H54 (cell line): ENCODE measurements at places on chromosomes 1 and 21.

GRCh38 chr1:38962560-38962959 lies 20.9 kb upstream of the RHBDL2 start:
- no peak for DNase-seq

DNA sequence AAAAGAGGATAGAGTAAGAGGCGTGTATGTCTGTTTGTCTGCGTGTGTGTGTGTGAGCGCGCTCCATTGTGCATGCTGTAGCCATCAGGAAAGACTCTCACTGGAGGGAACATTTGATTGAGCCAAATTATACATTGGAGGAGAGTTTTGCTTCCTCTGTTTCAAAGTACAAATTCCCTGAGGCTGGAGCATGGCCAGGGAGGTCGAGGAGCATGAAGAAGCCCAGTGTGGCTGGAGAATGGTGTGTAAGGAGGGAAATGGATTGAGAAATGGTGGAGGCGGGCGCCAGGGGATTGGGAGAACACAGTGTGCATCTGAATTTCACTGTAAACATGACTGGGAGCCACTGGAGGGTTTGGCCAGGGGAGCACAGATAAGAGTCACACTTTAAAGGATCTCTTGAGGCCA lies 22.1 kb upstream of the EFNA1 start:
- DNase-seq: no peak

GRCh38 chr1:154574716-154575115 lies 7.1 kb downstream of the CHRNB2 start:
- no peak for DNase-seq

- DNase-seq: no peak
Measured at GRCh38 chr1:30613188-30613587, 110.2 kb downstream of the MATN1 start.

DNA sequence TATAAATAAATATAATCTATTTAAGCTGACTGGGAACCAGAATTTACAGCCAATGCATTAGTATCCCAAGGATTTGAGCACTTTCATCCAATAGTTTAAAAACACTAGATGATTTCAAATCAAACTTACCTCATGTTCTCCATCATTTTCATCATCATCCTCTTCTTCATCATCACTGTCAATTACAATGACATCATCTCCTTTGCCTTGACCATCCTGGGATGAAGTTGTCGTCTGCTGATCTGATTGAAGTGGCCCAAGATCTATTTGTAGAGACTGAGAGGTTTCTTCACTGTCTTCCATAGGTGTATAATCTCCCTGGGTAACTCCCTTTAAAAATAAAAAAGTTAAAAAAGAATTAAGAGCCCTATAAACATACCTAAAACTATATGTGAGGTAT lies 47.7 kb downstream of the TPR start:
- DNase-seq: no peak

- DNase-seq: no peak
Measured at GRCh38 chr1:21755067-21755466, 27.9 kb downstream of the USP48 start.

GRCh38 chr1:15405106-15405850 lies 4.4 kb upstream of the EFHD2 start:
- no peak for DNase-seq

DNA sequence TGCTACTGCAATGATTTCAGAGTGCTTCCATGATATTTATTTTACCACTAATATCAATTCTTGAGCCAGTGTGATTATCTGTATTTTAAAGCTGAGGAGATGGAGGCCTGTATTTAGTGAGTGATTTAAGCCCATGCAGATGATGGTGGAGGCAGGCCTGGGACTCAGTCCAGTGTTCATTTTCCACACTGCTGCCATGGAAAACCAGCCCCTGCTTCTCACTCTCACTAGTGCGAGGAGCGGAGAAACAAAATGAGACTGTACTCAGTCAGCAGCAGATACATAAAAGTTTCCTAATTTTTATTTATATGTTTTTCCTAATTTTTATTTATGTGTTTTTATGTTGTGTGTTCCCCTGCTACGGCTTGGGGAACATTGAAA lies 32.8 kb downstream of the LRRC8B start:
- DNase-seq: no peak

DNA sequence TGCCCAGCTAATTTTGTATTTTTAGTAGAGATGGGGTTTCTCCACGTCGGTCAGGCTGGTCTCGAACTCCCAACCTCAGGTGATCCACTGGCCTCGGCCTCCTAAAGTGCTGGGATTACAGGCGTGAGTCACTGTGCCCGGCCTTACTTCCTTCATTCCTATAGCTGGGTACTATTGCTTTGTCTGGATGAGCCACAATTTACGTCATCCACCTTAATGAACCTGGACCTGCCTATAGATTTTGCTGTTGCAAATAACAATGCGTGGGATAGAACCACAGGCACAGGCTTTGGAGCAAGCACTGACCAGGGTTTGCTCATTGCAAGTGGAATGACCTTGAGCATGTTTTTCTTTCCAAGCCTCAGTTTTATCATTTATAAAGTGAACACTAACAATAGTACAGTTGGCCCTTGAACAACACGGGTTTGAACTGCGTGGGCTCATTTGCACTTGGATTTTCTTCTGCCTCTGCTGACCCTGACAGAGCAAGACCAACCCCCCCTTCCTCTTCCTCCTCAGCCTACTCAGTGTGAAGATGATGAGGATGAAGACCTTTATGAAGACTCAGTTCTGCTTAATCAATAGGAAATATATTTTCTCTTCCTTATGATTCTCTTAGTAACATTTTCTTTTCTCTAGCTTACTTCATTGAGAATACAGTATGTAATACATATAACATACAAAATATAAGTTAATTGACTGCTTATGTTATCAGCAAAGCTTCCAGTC lies 33.3 kb upstream of the BECN2 start:
- DNase-seq: no peak

DNA sequence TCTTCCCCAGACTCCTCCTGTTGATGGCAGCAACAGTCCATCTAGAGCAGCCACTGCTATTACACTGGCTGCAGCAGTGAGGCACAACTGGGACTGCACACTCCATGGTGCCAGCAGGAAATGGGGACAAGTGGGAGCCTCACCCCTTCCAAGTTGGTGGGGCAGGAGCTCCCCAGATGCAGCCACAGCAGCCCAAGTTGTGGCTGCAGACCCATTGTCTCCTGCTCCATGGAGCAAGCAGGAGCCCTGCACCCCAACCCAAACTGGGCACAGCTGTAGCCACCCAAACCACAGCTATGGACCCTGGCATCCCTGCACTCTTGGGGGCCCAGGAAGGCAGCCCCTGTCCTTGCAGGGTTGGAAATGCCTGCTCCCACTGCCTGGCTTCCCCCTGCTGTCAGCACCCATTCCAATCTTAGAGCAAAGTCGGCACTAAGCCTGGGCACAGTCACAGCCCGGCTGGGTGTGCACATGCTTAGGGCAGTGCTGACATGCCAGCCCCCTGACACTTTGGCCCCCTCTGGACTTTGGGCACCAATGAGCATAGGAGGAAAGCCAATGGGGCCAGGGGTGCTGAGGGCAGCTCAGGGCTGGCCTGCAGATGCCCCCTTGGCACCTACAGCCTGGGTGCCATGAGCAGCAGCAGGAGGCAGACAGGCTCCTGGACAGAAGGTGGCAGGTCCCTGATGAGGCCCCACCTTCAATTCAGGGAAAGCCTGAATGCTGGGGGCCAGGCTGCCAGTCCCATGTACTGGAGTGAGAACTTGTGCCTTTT lies 44.0 kb downstream of the MATN1 start:
- DNase-seq: no peak

DNA sequence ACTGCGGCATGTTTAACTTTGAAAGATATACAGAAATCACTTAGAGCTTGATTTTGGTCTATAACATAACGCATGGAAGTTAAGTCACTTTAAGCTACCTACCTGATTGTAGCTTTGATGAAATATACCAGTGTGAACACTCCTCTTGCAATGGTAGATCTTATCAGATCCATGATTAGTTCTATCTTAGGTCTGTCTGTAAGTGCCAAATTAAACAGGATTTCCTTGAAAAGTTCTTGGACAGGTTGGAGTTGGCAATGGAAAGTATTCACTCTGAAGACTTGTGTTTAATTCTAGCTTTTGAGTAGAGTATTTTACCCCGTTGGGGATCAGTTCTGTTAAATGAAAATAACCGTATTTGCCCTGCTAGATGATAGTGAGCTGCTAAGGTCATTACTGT lies 4.1 kb upstream of the ADGRL4 start:
- no peak for DNase-seq

DNA sequence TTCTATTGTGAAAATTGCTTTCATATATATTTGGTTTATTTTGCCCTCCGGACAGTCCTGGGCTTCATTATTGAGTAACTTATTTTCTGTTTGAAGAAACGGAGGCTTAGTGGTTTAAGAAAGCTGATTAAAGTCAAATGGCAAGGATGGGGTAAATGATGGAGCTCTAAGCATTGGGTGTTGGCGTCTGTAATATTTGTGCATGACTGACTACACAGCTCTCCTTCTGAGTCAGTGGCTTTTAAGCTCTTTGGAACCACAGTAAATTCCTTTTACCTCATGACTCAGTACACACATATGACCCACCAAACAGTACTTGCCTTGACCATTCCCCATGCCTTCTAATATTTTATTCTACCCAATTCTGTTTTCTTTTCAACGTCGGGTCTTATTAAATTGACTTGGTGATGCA lies 21.0 kb downstream of the B3GALT5 start:
- peak; percentile 74 for DNase-seq

DNA sequence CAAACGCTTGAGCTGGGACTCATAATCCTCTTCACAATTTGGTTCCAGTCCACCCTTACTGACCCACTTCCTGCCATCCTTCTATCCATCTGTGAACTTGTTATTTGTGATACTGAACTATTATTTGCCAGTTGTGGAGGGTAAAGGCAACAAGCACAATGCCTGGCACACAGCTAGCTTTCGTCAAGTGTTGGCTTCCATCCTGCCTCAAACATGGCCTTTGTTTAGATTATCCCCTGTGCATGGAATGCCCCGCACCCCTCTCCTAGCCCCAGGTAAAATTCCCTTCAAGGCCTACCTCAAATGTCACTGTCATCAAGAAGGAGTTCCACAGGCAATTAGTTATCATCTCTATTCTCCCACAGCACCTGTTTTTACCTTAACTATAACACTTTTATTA lies 11.4 kb upstream of the CDCA8 start:
- DNase-seq: no peak

- peak; percentile 88 for DNase-seq
Measured at GRCh38 chr1:31745096-31745945, 18.8 kb downstream of the ADGRB2 start.

GRCh38 chr1:31872658-31873636 lies 57.1 kb upstream of the SPOCD1 start:
- DNase-seq: no peak

DNA sequence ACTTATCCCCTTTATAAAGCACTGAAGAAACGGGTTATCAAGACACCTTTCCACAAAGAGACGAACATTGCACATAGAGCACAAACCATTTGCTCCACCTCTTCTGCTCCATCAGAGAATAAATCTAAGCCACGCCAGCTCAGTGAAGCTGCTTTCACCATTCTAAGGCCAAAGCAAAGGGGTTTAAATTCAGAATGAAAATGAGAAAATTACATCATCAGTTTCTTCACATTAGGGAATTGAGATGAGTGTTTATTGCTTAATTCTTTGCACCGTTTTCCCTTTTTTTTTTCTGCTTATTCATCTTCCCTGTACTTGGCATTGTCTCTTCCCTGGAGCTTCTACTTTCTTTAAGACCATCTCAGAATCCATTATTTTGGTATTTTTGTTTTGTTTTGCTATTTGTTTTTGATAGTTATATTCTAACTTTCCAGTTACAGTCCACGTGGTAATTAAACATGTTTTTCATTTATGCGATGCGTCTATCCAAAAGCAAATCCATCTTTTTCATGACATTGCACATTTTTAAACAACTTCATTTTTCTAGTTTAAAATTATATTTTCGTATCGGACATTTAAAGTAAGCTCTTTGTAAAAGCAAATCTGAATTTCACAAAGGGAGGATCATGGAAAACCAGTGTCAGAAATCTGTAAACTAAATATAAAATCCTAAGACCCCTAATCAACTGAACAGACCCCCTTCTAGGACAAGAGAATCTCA lies 1.9 kb upstream of the OR2T34 start:
- no peak for DNase-seq

GRCh38 chr21:46057710-46058241 lies 40.1 kb upstream of the COL6A2 start:
- DNase-seq: no peak

GRCh38 chr1:12078938-12079861 lies 16.1 kb downstream of the TNFRSF8 start:
- DNase-seq: peak; percentile 30

DNA sequence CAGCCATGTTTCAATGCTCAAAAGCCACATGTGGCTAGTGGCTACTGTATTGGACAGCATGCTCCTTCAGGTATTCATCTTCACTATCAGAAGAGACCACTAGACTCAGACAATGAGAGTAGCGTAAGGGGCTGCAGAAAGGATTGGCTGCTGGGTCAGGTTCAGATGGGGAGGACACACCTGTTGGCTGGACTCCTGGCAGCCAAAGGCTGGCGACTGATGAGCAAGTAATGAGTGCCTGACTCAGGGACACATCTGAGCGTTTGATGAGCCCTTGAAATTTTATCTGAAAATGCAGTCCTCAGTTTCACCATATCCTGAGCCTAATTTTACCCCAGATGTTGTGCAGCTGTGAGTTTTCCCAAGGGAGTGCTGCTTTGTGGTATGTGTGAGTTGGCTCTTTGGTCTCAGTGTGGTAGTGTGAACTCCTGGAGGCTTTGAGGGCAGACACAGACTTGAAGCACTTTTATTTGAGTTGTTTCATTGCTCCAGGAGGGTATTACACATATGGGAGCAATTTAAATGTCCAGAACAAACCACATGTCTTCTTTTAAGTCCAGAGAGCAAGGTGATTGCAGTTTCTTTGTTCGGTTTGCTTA lies 9.6 kb downstream of the ST6GALNAC3 start:
- DNase-seq: no peak

GRCh38 chr21:38813547-38813946 lies 7.8 kb downstream of the ETS2 start:
- no peak for DNase-seq

DNA sequence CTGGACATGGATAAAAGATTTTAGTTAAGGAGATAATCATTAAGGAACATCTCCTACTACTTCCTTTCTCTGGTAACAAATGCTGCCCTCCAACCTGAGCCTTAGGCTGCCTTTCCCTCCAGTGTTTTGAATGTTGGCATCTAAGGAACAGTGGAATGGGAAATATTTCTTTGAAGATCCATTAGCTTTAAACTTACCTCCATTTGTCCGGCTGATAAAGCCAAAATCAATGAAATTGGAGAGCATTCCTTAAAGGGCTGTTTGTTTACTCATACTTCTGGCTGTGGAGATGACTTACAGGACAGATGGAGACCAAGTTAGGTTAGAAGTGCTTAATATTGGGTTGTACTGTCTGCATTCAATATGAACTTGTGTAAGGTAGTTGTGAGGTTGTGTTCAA lies 439.1 kb downstream of the PLA2G4A start:
- DNase-seq: no peak
